Activated naive CD4-positive, alpha-beta T cell treated with anti-CD3 and anti-CD28 coated beads, Interleukin-2, amount 10 ng/mL, durations not matched to agents 5 hours and 36 hours (primary cell): ENCODE measurements at places on chromosomes 4 and X. TPM values are rescaled to one million over a fixed set of nuclear protein-coding genes. Genes with fewer than 3 reads are reported as not detected.

The PNCK gene
- 0.43 TPM for total RNA-seq

The TCEAL7 gene
- not detected for total RNA-seq

The CLNK gene
- total RNA-seq, result not detected

The NHSL2 gene
- 0.53 TPM for total RNA-seq

The TMPRSS11D gene
- not detected for total RNA-seq

The PPP1R2C gene
- total RNA-seq, result not detected
